ENCODE measurements at places on chromosomes 16 and 17.
A peak's percentile ranks its signal among the peaks of the same experiment; 100 is the strongest.

GRCh38 chr16:61926766-61927165 lies 109.5 kb downstream of the CDH8 start:
- no peak for DNase-seq

DNA sequence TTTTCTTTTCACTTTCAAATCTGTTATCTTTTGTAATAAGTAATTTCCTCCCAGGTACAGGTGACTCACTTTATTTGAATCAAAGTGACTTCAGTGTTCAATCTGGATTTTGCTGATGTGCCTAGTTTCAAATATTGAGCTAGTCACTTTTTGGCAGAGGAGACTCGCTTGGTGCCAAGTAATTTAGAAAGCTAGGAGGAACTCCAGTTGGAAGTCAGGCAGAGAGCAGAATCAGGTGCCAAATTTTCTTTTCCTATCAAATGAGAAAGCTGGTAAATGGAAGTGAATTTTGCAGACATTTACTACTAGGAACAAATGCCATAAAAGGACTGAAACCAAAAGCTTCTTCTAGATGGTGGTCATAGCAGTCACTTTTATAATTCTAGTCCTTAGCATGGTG lies 656.0 kb upstream of the KIF2B start:
- no peak for DNase-seq

DNA sequence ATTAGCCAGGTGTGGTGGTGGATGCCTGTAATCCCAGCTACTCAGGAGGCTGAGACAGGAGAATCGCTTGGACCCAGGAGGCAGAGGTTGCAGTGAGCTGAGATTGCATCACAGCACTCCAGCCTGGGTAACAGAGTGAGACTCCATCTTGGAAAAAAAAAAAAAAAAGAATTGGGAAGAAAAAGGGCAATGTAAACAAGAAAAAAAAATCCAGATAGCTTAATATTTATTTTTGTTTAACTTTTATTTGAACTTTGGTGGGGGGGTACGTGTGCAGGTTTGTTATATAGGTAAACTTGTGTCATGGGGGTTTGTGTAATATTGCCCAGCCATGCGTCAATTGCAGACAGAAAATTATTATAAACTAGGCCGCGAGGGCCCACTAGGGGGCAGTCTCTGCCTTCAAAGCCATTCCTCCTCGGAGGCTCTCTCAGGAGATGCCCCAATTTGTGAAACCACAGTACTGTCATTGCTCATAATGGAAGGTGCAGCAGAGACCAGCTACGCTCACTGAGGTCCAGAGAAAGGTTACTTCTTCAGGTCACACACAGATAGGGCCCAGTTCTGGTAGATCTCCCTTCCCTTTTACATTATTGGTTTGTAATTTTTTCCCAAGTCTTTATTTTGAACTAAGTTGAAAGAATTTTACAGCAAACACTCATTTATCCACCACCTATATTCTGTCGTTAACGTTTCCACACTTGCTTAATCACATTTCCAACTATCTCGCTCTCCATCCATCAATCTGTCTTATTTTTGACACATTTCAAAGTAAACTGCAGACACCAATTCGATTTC lies 206.2 kb downstream of the PRKCB start:
- DNase-seq: peak; percentile 26

GRCh38 chr16:12093902-12094301 lies 117.4 kb downstream of the SNX29 start:
- DNase-seq: no peak

- no peak for DNase-seq
Measured at GRCh38 chr17:49552070-49552751, 23.5 kb upstream of the NXPH3 start.

- no peak for DNase-seq
Measured at GRCh38 chr17:80987941-80988461, 3.6 kb upstream of the CHMP6 start.

- DNase-seq: no peak
Measured at GRCh38 chr17:15007147-15007553, 258.0 kb downstream of the PMP22 start.

DNA sequence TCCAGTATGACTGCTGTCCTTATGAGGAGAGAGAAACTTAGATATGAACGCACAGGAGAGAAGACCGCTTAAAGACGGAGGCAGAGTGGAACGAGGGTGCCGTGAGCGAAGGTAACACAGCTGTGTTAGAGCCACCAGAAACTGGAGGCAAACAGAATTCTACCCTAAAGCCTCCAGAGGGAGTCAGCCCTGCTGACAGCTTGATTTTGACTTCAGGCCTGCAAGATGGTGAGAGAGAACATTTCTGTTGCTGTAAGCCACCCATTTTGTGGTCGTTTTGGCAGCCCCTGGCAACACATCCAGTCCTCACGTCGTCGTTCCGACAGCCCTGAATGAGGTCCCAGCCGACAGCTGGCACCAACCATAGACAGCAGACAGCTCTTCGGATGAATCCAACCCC lies 2.8 kb upstream of the SPATA2L start:
- no peak for DNase-seq

GRCh38 chr16:69522732-69523404 lies 42.9 kb upstream of the NFAT5 start:
- DNase-seq: no peak

- DNase-seq: no peak
Measured at GRCh38 chr17:56159826-56160380, 6.6 kb downstream of the ANKFN1 start.

GRCh38 chr17:79840269-79840988 lies 1.2 kb upstream of the CBX4 start:
- DNase-seq: peak; percentile 16

GRCh38 chr16:84929421-84930297 lies 81.7 kb downstream of the ZDHHC7 start:
- DNase-seq: no peak

GRCh38 chr17:2700030-2700490 lies 11.5 kb downstream of the CLUH start:
- DNase-seq: no peak

- DNase-seq: no peak
Measured at GRCh38 chr16:85556456-85557082, 56.6 kb upstream of the GSE1 start.

DNA sequence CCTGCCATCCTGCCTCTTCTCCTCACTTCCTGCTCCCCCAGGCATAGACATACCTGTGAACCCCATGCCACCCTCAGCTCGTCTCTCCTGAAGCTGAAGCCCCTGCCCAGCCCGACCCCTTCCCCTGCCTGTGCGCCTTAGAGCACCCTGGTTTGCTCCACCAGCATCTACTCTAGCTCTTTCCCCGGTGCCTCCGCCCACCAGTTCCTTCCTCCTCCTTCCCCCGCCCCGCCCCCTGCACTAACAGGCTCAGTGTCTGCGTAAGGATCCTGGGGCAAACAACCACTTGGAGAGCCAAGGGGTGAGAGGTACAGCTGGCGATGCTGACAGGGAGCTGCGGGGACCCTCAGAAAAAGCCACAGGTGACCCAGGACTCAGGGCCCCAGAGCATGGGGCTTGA lies 1.9 kb downstream of the GPR142 start:
- no peak for DNase-seq

GRCh38 chr16:85418978-85419491 lies 194.1 kb upstream of the GSE1 start:
- DNase-seq: no peak

DNA sequence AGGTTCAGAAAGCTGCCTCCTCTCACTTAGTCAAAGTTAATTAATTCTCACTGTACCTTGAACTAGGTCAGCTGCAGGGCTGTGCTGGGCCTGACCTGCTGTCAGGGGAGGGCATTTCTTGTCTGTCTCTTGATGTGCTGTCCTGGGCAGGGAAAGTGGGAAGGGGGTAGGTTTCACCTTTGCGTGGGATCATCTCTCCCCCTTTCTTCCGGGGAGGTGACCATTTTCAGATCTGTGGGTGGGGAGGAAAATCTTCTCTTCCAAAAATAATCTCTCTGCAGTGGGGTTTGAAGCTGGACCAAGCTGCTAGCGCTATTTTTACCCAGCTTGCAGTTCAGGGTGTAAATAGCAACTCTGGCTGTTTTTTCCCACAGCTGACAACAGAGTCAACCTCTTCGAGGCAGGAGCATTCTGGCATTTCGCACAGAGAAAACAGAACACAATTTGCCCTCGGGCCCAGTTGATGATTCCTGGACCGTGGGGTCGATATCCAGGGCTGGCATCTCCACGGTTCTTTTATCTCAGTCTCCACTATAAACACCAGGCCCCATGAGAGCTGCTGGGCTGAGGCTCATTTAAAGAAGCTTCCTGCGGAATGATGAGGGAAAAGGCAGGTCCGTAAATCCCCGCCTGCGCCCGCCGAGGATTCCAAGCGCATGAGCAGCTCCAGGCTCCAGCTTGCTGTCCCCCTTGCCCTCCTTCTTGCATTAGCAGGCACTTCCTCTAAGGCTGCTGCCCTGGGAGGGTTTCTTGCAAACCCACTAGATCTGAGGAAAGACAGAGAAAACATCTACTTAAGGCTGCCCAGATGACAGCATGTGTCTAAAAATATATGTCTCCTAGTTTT lies 93.9 kb downstream of the YPEL2 start:
- DNase-seq: no peak

GRCh38 chr17:72778169-72779151 lies 314.0 kb downstream of the SLC39A11 start:
- DNase-seq: no peak

DNA sequence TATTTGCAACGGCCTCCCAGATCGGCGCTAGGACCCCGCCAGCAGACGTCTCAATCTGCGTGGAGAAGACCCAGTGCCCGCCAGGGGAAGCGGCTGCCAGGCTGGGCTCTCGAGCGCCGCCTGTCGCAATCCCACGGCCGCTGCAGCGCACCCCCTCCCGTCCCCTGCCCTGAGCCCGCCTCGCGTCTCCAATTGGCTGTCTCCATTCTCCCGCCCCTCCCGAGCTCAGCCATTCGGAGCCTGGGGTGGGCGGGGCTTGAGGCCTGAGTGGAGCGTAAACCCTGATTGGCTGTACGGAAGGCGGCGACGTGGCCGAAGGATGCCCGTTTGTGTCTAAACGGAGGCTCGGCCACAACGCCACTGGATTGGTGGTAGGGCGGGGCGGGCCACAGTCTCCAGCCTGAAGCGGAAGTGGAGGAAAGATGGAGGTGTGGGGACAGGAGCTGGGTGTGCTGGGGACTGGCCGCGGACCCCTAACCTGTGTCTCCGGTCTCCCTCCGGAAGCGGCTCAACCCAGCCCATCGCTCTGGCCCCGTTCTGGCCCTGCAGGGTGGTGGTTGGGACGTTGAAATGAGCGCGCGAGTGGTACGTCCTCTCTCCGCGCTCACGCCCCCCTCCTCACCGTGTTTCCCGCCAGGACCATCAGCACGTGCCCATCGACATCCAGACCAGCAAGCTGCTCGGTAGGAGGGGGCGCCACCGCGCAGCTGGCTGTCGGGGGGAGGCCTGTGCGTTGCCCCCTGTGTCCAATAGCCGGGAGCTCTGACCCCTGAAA lies at the start of gene CDK5RAP3:
Gene CDK5RAP3 (plus strand): TSS at position 389 of the 775 bp plus-strand sequence. CDS start 34 bp downstream, at position 423.
- DNase-seq: peak; percentile 94

DNA sequence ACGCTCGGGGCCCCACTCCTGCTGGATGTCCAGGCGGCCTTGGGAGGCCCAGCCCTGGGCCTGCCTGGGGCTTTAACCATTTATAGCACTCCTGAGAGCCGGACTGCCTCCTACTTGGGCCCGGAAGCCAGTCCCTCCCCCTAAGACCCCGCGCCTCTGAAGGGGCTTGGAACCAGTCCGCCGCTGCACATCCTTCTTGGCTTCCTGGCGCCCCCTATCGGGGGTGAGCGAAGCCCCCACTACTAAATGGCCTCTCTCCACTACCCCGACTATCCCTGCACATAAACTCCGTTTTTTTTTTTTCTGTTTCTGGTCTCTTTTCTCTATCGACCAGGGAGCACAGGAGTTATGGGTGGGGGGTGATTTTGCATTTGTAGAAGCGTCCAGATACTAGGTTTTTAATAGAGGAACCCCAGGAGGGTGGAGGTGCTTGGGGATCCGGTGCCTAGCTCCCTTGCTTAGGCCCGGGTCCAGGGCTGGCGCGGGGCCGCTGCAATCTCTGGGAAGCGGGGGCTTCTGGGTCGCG lies 633 bp upstream of the NOL3 start:
- no peak for DNase-seq

DNA sequence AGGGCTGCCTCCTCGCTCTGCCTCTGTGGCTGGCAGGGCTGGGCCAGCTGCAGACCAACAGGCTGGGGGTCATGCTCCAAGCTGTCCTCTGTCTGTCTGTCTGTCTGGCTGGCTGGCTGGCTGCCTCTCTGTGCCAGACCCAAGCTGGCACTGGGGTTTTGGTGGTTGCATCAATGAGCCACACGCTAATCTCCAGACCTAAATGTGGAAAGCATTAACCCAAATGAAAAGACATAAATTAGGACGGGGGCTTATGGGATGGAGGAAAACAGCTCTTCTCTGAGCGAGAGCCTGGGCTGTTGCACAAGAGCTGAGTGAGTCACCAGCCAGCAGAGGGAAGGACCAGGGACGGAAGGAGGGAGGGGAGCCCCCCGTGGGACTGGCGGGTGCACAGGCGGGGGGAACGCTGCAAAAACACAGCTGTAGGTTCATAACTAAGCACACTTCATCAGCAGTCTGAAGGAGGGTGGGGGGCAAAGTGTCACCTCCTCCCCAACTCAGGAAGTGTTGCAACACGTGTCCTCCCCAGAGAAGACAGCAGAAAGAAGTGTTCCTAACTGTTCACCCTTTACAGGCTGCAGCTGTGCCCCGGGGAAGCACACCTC lies 83.4 kb downstream of the GAS7 start:
- DNase-seq: peak; percentile 70

DNA sequence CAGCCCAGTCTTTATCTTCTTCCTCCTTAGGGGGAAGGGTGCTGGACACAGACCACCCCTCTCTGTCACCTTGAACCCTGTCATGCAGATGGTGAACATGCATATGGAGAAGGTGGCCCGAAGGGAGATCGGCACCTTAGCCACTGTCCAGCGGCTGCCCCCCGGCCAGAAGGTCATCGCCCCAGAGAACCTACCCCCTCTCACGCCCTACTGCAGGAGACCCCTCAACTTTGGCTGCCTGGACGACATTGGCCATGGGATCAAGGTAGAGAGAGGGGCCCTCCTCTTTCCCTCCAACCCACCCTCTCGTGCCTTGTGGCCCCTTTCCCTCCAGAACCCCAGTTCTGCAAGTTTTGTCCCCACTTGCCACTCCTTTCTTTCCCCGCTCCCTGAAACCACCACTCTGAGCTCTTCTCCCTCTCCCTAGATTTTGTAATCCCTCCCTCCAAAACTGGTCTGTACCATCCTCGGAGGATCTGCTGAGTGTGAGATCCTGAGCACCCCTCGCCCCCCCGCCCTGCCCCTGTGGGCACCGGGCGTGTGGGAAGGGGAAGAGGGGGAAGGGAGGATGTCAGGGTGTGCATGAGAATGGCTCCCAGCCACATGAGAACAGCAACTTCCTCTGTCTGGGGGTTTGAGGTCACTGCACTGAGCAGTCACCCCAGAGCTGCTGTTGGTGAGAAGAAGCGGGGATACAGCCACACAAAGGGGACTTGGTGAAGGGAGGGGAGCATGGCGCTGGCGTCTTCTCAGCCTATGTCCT lies 7.3 kb downstream of the ABI3 start:
- no peak for DNase-seq
